ENCODE measurements at places on chromosomes 2 and 18.

DNA sequence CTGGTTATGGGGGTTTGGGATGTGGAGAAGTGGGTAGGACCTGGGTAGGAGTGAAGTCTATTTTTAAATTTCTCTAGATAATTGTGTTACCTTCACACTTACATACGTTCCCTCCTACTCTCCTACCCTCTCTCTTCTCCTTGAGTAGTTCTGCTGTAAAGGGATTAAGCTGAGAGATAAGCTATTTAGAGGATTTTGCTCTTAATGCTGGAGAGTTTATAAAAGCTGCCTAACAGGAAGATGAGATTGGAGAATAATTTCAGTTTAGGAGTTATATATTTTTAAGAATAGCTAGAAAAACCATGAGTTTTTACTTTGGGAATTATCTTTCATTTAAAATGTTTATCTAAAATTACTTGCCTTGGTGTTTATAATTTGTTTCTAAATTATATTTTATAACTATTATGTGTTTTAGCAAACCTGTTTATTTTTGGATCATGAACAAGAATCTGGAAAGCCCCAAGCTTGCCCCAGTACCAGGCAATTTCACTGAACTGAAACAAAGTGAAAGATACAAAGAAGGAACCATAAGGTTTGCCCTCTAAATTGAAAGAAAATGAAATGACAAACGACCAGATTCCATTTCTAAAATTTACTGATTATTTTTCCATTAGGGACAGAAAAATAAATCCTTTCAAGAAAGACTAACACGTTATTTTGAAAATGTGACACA is 101.5 kb downstream of the ZNF532 start:
- no peak for DNase-seq

DNA sequence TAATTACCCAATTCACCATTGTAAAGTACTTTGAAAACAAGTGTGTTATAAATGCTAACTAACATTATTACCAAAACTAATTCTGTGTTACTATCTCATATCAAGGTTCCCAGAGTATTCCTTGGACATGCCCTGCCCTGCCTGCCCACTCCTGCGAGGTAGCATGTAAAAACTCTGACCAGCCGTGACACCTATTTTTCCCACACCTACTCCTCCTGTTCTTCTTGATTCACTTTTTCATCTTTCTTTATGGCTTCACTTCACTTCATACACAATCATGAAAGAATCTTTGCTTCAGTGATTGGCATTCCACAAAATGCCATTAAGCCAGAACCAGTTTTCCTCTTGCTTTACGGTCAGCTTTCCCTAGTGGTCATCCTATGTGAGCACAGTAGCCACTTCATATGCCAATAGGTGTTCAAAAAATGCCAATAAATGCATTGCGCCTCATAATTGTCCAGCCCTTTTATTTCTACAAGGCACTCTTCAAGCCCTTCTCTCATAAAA is 42.6 kb upstream of the SETBP1 start:
- DNase-seq: no peak

DNA sequence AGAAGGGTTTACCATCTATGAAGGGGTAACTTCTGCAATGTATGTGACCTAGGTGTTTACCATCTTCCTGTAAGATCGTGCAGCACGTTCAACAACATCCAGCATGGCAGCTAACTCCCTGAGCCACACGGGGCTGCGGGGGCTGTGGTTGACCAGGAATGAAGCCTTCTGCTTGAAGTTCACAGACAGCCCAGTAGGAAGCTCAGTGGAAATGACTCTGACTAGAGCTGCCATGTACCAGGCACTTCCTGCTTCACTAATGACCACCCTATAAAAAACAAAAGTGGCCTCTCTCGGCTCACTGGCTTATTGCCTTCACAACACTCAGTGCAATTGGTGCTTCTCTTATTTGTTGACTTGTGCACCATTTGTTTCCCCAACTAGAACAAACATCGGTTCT is 99.7 kb upstream of the SMAD7 start:
- no peak for DNase-seq

GRCh38 chr2:3610415-3610814 is 15.5 kb downstream of the COLEC11 start:
- DNase-seq: no peak

DNA sequence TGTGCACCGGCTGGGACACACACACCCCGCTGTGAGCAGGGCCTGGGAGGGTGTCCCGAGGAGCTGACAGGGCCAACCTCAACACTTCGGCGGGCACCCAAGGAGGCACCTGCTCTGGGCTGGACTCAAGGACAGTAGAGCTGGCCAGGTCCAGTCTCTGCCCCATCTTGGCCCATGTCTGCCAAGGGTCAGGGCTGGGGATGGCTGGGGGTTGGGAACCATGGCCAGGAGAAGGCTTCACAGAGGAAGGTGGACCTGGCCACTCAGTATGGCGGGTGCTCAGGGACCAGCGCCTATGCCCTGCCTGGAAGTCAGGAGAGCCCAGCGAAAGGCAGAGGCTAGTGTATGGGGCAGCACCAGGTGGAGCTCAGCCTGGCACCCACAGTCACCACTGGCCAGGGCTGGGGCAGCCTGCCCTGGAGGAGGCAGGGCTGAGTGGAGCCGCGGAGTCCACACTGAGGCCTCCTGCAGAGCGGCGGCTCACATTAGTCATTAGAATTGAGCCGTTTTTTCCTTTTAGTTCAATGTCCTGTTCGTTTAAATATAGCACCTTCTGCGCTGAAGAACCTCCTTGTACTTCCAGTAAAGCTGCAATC is 4.2 kb downstream of the ERFE start:
- DNase-seq: no peak

DNA sequence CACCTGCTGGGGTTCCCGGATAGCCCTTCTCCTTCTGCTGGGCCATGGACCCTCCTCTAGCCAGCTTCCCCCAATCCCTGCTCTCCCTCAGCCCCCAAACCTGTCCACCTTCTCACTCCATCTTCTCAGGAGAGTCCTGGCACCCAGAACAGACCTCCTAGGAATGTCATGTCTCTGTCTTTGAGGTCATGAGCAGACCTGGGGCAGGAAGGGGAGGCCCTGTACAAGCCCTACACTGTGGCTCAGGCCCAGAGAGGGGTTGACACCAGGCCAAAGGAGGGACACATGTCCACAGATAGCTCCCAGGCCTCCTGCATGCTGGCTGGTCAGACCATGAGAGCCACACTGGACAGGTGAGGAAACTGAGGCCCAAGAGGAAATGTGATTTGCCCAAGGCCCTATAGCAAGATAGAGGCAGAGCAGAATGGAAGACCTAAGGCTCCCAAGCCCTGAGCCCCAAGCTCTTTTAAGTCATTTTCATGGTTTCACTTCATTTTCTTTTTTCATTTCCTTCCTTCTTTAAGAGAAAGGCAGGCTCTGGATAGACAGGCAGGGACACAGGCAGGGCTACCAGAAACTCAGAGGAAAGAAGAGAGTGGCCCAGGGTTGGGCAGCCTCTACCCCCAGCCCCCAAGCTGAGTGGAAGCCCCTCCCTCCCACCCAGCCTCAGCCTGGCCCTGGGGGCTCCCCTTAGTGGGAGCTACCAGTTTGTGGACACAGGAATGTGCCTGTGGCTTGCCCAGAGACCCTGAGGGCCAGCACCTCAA is 159.7 kb downstream of the SMAD7 start:
- no peak for DNase-seq

DNA sequence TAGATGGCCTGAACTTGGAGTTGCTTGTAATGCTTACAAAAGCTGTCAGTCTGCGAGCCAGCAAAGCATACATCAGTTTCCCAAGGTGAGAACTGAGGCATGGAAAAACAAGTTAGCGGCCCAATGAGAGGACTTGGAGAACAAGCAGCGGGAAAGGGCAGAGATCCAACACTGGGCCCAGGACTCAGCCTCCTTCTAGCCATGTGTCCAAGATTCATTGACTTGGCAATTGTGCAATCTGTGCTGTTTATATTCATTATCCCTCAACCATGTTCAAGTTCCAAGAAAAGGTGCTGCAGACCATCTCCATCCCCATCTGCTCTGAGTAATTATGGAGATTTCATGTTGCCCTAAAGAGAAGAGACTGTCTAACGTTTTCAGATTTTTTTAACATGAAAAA is 187.4 kb downstream of the ALK start:
- DNase-seq: no peak

DNA sequence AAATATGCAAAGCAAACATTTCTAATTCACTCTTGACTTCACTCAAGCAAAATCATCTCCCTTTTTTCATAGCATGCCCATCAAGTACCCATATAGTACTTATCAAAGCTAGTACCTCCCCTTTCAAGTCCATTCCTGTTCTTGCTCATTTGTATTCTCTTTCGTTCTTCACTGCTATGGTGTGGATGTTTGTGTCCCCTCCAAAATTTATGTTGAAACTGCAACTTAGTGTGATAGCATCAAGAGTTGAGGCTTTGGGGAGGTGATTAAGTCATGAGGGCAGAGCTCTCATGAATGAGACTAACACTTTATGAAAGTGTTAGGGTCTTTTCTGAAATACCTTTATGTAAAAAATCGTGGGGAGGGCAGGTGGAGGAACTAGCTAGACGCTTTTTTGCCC is 52.9 kb downstream of the RNU4ATAC start:
- no peak for DNase-seq

DNA sequence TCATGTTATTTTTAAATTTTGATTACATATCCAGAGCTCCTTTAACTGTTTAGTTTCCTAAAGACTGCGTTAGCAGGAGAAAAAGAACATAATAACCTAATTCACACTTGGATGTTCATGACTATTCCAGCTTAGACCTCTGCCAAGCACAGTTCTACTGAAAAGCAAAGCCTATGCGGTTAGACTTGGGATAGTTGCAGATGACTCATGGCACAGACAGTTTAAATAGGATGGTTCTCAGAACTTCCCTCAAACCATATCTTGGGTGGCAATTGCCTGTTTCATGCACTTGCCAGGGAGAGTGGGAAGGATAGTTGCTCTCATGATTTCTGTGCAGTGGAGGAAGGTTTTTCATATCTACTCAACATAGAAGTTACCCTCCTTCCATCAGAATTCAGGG is 149.7 kb upstream of the KLHL29 start:
- no peak for DNase-seq

GRCh38 chr2:217723981-217724380 is 278.8 kb downstream of the TNS1 start:
- DNase-seq: no peak

DNA sequence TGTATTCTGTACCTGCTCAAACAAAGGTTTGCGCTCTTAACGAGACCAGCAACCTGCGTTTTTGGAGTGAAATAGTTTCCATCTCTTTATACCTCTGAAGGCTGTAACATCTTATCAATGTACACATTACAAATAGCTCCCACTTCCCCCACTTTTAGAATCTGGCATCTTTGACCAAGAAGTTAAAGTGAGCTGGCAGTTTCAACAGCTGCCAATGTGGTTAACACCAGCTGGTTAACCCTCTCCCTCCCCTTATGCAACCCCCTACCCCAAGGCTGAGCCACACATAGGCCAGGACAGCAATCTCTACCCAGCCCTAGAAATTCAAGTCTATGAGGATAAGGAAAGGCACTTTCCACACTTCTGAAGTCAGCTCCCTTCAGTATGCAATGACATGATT is 2.2 kb upstream of the SERTAD2 start:
- no peak for DNase-seq

DNA sequence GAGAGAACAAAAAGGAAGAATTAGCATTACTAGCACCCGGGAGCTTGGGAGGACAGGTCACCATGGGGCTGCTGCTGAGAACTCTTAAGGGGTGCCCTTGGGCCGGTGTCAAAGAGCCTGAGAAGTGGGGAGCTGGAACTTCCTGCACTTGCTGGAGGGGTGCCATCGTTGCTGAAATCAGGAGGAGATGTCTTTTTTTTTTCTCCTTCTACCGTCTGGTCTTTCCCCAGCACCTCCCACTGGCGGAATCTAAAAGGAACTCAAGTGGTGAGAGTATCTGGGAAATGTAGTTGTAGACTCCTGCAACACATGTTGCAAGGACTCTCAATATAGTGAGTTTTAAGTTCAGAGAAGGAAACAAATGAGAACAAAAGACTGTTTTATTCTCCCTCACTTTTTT is 6.1 kb upstream of the AMMECR1L start:
- DNase-seq: no peak

DNA sequence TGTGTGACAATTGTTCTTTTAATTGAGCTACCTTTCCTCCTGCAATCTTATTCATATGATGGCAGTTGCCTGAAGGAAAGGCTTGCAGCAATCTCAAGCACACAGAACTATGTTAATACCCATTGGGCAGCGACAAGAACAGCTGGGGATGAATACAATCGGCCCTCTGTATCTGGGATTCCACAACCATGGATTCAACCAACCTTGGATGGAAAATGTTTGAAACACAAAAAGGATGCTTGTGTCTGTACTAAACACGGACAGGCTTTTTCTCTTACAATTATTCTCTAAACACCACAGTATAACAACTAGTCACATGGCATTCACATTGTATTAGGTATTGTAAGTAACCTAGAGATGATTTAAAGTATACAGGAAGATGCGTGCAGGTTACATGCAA is 256.1 kb upstream of the SIX2 start:
- DNase-seq: no peak

- peak; percentile 2 for DNase-seq
Observed at GRCh38 chr2:636641-637405, 40.4 kb downstream of the TMEM18 start.

DNA sequence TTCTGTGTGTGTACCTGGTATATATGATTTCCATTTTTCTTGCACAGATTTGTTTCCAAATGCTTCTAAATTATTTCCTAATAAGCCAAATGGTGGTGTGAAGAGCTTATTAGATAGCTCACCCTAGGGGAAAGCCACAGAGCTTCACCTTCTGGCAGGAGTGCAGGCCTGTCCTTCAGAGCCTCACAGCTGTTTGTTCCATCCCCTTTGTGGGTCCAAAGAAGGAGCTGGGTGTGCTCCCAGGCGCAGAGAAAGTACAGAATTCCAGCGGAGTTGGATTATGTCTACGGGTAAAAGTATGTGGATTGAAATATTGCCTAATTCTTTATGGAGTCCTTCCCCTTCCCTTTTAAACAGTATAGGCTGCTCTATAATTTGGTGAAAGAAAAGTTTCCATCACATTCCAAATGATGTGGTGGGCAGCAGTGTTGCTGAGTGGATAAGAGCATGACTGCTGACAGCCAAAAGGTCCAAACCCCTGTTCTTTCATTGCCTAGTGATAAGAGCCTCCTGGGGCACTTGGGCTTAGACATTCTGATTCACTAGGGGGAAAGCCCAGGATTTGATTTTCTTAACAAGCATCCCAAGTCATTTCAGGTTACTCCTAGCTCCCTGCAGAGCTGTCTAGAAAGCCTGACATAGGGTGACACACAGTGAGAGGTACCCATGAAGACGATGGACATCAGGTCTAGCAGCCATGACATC is 86.6 kb downstream of the WDSUB1 start:
- DNase-seq: no peak

- no peak for DNase-seq
Observed at GRCh38 chr2:89848763-89849368, 1157.4 kb downstream of the RPIA start.

- no peak for DNase-seq
Observed at GRCh38 chr2:240205348-240205747, 64.9 kb upstream of the OTOS start.

GRCh38 chr2:26464390-26465265 is 13.3 kb downstream of the OTOF start:
- no peak for DNase-seq

Data from cerebellar nuclear complex (tissue), 1 donor.